ENCODE measurements at places on chromosomes 5 and 9.

- DNase-seq: peak; percentile 75
Observed at GRCh38 chr9:136902259-136902821, 16.0 kb downstream of the TRAF2 start.

GRCh38 chr9:98359569-98359968, 104.1 kb upstream of the TBC1D2 start:
- no peak for DNase-seq

DNA sequence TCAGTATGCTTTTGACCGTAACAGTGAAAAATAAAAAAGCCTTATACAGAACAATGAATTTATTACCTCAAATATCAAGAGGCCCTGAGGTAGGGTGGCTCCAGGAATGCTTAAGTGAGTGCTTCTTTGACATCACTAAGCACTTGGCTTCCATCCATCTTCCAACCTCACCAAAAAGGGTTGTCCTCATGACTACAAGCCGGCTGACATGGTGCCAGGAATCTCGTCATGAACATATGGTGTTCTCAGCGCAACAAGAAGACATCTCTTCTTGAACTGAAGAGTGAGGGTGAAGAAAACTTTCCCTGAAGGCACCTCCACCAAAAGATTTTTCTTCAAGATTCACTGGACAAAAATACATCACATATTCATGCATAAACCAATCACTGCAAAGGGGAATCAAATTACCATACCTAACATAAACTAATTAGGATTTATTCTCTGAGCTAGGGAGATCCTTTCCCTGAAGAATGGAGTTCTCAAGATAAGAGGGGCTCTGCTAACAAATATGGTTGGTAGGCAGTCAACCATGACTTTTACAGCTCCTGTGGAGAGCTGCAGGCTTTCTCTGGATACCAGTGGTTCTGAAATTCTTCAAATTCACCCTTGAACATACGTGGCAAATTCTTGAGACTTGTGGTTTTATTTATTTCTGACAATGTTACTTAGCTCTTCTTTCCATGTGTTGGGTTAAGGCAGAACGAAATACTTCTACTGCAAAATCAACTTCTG, 49.5 kb downstream of the AGXT2 start:
- DNase-seq: no peak

GRCh38 chr5:174529925-174530681, 194.3 kb upstream of the MSX2 start:
- no peak for DNase-seq

- peak; percentile 55 for DNase-seq
Observed at GRCh38 chr5:170267431-170268152, 30.0 kb downstream of the LCP2 start.

DNA sequence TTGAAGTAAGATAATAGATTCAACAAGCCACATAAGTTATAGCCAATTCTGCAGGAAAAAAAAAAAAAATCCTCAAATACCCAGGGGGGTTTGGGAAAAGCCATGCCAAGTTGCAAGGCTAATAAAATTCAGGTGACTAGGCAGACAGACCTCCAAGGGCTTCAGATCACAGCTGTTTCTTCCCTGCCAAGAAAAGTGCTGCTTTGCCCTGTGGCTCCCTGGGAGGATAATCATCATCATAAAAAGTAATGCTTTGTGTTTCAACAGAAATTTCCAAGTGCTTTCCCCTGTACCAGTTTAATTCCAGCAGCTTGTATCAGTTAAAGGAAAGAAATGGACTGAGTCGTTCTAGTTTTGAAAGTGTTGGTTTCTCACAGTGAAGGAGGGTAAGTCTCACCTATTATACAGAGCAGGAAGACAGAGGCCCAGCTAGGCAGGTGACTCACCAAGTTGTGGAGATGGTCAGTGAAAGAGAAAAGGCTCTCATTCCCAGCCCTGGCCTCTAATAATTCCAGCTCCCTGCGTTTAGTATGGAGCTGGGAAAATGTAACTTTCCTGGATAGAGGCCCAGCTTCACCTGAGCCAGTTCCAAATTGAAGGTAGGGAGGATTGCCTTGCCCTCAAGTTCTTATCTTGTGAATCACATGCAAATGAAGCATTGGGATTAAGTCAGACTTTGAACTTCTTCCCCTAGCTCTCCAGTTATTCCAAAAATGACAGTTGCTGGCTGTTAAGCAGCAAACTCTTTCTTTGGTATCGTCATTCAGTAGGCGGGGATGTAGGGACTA, 263.4 kb downstream of the GRIA1 start:
- DNase-seq: no peak

GRCh38 chr5:171367424-171368370, 20.0 kb upstream of the NPM1 start:
- DNase-seq: no peak

- DNase-seq: no peak
Observed at GRCh38 chr5:82185851-82186250, 92.3 kb downstream of the RPS23 start.

- no peak for DNase-seq
Observed at GRCh38 chr5:107524111-107524510, 146.6 kb downstream of the EFNA5 start.

GRCh38 chr9:90124961-90125360, 517.7 kb downstream of the DIRAS2 start:
- no peak for DNase-seq

DNA sequence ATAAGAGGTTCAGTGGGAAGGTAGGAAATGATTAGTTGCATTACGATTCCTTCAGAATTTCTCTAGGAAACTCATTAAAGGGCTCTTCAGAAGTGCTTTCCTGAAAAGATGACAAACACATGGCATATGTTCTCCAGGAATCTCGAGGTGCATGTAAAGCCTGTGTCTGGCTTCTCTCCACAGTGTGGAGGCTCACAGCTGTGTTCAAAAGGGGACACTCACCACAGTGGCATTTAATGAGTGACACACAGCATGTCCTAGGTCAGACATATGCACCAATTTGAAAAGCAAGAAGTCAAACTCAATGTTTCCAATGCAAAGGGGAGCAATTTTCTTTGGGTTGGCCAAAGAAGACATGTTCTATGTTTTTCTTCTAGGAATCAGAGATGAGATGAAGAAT, 976.9 kb downstream of the MAT2B start:
- no peak for DNase-seq

DNA sequence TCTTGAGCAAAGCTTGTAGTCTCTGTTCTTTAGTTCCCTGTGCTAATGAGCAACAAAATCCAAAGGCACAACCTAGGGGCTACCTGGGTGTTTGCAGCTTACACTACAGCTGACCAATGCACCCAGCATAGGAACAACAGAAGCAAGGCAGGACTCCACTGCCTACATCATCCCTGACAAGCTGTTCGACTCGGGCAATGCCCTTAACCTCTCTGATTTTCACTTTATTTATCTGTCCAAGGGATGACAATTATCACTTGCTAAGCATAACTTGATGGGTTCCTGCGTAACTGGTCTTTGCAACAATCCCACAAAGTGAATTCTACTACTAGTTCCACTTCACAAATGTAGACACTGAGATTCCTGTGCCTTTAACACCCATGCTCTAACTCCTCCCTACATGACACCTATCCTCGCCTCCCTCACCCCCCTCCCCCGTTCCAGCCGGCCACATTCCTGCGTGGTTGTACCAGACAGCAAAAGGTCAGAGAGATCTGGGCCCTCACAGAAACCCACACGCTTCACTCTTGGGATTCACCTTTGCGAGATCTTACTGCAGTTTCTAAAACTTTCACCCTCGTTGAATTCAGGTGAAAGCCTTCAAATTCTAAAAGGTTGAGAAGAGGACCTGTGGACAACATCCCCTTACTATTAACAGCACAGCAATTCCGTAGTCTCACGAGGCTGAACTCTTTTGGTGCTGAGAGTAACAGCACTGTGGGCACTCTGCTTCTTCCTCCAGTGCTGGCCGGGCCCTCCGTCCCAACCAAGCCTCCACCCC, 995 bp downstream of the IPPK start:
- no peak for DNase-seq

DNA sequence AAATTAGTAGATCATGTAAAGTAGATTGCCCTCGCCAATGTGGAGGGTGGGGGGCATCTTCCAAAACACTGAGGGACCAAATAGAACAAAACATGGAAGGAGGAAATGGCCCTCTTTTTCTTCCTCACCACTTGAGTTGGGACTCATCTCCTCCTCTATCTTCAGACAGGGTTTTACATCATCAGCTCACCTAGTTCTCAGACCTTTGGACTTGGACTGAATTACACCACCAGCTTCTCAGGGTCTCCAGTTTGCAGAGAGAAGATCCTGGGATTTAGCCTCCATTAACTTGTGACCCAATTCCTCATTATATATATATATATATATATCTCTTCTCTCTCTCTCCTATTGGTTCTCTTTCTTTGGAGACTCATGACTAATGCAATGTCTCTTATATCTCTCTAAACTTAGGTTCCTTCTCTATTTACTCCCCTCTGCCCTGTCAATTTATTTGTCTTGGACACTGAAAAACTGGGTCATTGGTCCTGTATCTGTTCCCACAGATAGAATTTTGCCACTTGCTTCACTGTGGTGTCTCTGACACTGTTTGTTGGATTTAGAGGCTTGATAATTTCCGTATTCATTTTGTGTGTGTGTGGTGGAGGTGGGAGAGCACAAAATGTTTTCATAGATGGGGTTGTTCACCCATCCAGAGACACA, 54.3 kb upstream of the TXNDC8 start:
- DNase-seq: no peak

GRCh38 chr5:131277875-131278740, 14.3 kb downstream of the CDC42SE2 start:
- DNase-seq: no peak

DNA sequence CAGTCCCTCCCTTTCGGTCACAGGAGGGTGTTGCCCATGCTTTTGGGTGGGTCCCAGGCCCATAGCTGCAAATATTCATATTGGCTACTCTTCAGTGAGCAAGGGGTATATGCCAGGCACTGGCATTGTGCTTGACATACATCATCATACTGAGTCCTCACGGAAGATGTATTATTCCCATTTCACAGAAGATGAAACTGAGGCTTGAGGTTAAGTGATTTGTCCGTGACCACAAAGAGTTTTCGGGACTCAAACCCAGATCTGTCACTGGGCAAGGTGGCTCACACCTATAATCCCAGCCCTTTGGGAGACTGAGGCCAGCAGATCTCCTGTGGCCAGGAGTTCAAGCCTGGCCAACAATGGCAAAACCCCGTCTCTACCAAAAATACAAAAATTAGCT, 6.5 kb upstream of the FGFR4 start:
- DNase-seq: no peak

DNA sequence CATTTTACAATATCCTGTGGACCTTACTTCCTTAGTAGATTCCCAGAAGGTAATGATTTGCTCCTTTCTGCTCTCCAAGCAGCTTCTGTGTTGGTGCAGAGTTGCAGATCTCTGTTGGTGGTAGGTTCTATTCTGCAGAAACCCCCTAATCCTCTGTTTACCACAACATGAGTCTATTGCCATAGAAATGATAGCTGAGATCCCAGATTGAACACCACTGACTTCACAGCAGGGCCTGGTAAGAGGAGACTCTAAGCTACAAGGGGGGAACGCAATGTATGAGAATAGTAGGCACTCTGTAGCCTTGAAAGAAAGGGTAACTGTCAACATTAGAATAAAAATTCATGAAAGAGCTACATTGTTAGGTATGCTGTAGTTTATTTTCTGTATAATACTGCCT, 59.5 kb downstream of the MUSK start:
- no peak for DNase-seq

- no peak for DNase-seq
Observed at GRCh38 chr5:33398501-33398900, 42.3 kb upstream of the TARS1 start.

DNA sequence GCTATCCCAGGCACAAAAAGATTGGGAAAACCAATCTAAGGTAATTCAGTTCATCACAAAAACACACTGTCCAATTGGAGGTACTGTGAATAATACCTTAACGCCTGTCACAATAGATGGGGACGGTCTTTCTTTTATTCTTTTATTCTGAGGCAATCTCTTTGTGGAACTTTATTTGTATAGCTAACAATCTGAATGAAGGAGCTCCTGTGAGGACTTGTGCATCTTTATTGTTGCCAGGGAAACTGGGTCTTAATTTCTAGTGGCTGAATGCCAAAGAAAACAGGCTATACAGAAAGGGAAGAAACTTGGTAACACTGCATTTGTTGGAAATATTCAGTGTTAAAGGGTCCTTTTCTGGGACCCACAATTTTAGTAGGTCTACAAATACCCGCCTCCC, 546.9 kb upstream of the C9orf72 start:
- DNase-seq: no peak

GRCh38 chr5:38845526-38846378, at the start of gene OSMR:
TSS of gene OSMR (plus strand) at chr5:38846012. CDS start at chr5:38869045, 23,033 bp downstream.
- no peak for DNase-seq

DNA sequence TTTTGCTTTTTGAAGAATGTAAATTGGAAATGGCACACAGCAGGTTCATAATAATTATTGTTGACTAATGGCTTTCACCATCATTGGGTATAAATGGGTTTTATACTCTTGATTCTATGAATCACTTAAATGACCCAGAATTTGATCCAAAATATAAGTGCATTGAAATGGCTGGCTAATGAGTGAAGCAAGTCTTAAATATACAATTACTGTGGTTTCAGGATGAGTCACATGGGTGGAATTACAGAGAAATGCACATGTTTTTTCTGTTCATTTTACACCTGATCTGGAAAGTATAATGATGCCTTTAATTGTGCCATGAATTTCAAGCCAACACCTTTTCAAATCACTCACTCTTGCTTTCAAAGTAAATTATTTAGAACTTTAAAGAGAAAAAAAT, 380.8 kb upstream of the CD180 start:
- no peak for DNase-seq

- DNase-seq: no peak
Observed at GRCh38 chr5:139575751-139576150, 14.6 kb downstream of the UBE2D2 start.

GRCh38 chr9:70382046-70382708, 32.3 kb downstream of the KLF9 start:
- DNase-seq: no peak

DNA sequence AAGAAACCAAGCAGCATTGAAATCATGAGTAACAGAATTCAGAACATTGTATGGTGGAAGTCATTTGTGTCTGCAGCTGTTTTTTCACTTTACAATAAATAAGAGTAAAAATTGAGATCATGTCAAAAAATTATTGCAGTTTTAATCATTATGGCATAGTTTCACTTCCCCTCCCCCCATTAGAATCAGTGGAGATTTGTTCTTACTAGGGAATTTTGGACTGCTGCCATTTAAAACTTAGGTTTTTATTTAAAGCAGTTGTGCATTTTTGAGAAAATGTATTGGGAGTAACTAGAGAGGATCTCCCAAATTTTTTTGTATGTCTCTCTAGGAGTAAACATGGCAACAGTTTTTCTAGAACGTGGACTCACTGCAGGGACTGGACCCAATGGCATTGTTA, 20.4 kb downstream of the GTF3C4 start:
- DNase-seq: no peak

All from stimulated activated CD4-positive, alpha-beta T cell treated with anti-CD3 and anti-CD28 coated beads, Interleukin-1b, Interleukin-23, amount 100 ng/mL, for 1 hour (primary cell).